ENCODE measurements at places on chromosomes 2 and 18.

GRCh38 chr2:77999376-77999775 is 477.2 kb upstream of the LRRTM4 start:
- no peak for DNase-seq

DNA sequence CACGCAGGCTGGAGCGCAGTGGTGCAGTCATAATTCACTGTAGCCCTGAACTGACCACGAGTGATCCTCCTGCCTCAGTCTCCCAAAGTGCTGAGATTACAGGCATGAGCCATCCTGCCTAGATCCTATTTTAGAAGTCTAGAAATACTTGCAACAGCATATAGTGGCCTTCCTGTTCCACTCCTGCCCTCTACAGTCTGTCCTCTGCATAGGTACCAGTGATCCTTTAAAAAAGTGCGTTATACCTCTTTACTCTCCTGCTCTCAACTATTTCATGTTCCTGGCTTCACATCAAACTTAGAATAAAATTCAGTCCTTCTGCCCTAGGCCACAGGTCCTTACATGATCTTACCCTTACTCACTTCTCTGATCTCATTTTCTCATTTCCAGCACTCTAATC is 6.0 kb downstream of the COMMD1 start:
- peak; percentile 28 for DNase-seq

DNA sequence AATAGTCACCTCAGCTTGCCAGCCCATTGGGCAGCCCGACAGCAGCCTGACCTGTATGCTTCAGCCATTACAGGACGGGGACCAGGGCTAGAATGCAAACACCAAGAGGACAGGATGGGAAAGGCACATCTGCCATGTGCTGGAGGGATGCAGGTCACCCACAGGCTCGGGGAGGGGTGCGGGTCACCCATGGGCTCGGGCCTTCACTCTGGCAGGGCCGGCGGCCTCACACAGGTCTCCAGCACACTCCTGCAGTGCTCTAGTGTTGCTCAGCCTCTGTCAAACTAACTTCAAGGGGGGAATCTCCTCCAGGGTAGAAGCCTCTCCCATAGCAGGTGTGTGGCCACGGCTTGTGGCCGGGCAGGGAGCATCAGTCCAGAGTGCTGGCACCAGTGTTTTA is 222.5 kb downstream of the SEPTIN10 start:
- DNase-seq = no peak

GRCh38 chr2:113079131-113079530 is 11.4 kb downstream of the IL1F10 start:
- no peak for DNase-seq

DNA sequence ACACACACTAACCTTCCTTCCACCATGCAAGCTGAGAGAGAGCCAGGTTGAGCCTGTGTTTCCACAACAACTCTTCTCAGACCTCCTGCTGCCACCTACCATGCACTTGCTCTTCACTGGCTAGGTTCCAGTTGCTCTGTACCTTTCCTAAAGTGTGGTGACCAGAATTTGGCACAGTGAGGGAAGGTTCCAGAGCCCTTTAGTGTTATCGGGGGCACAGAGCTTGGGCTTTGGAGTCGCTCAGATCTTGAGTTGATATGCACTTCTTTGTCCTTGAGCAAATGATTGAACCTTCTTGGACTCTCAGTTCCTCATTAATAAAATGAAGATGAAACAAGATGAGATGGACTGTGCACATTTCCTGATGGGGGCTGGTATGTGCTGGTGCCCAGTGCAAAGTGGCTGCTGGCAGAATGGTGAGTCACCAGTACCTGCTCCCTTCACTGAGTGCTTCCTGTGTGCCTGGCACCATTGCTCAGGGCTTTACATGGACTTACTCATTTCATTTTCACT is 47.1 kb downstream of the NEDD4L start:
- DNase-seq = no peak

DNA sequence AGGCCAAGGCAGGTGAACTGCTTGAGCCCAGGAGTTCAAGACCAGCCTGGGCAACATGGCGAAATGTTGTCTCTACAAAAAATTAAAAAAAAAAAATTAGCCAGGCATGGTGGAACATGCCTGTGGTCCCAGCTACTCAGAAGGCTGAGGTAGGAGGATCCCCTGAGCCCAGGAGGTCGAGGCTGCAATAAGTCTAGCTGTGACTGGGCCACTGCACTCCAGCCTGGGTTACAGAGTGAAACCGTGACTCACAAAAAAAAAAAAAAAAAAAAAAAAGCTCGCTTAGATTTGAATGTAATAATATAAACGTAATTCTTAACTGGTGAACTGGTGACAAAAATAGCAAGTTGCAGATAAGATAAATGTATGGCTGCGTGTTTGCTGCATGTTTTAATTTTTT is 56.5 kb downstream of the TFCP2L1 start:
- no peak for DNase-seq

- peak; percentile 83 for DNase-seq
These were observed 97.3 kb downstream of the FMNL2 start for GRCh38 chr2:152432206-152432653.
